Activated CD8-positive, alpha-beta memory T cell treated with anti-CD3 and anti-CD28 coated beads, Interleukin-2, amount 10 ng/mL, durations not matched to agents 7 days and 5 days (primary cell): ENCODE measurements at places on chromosomes 2 and 18. TPM values are rescaled to one million over a fixed set of nuclear protein-coding genes. Genes with fewer than 3 reads are reported as not detected.

The PLCD4 gene
- 0.30 TPM for total RNA-seq

DNA sequence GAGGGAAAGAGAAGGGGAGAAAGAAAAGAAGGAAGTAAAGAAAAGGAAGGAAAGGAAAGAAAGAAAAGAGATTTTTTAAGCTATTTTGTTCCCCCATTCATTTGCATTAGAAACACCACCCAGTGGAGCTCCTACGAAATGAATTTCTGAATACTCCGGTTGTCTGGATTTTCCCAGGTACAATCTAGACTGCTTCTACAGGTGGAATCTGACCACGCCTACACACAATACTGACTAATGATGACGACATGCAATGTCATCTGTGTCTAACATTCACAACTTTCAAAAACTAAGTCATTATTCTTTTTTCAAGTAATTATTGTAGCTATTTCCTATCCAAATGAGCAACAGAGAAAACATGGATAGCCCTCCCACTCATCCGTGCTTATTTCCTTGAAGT lies 121.7 kb downstream of the ZNF516 start:
- no peak for DNase-seq

- no peak for DNase-seq
Measured at GRCh38 chr2:129015397-129016285, 697.0 kb upstream of the HS6ST1 start.

GRCh38 chr2:55014962-55015939 lies 35.0 kb downstream of the RTN4 start:
- DNase-seq, result peak; percentile 48

DNA sequence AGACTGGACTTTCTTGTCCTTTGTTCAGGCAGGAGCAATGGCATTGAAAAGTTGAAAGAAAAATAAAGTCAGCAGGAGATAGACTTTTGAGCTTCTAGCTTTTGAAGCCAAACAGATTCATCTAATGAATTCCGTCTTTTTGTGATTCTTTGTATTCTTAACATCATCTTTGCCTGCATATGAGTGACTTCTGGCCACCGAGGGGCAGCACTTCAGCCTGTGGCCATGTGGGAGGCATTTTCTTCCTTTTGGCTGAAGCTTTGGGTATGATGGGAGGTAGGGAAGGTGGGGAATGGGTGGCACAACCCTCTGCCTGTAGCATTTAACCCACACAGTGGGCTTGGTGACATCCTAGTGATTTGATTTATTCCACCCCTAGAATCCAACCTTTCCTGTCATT lies 220.6 kb downstream of the SETBP1 start:
- DNase-seq, result no peak

DNA sequence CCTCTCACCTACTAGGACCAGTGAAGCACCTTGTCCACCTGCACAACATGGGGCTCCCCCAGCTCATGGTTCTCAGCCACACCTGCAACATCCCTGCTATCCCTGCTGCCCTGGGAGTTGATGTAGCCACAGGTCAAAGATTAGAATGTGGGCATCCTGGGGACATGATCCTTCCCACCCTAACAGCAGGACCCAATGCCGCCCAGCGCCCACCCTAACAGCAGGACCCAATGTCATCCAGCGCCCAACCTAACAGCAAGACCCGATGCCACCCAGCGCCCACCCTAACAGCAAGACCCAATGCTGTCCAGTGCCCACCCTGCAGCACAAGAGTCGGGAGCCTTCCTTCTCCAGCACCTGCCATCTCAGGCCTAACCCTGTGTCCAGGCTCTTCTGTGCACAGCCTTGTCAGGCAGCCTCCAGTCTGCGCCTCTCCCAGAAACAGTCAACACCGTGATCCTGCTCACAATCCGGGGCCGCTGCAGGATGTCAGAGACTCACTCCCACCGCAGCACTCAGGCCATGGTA lies 237.3 kb upstream of the SALL3 start:
- DNase-seq, result no peak

DNA sequence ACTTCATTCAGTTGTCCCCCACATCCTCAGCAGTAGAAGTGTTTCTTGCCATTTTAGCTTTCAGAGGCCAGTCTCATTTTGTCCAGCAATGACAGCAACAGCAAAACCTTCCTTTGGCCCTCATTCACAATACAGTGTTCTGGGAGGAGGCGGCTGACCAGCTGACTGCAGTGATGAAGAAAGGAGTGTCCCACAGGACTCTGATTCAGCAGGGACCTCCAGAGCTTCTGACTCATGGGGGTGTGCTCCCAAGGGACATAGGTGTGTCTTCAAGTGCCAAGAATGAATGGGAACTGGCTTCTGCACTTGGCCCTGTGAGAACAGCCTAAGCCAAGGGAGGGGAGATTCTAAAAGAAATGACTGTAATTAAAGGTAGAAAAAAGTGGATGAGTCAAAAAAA lies 147.0 kb upstream of the PELI1 start:
- DNase-seq, result no peak

GRCh38 chr2:43329637-43330036 lies 103.2 kb upstream of the ZFP36L2 start:
- DNase-seq, result no peak
